ENCODE measurements at places on chromosomes 6 and 20.

DNA sequence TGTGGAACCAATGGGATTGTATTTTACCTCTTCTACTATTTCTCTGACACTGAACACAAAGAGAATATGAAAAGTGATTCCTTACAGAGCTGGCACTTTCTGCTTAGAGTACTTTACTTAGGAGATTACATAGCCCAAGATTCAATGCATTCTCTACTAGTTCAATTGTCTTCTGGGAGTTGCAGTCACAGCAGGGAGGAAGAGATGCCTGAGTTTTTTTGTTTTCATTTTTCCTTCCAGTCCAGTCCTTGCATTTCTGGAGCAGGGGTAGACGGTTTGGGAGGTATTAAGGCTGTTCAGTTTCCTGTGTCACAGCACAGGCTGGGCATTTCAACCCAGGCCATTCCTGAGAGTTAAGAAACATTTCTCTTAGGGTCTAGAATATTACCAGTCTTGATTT lies 42.0 kb upstream of the SLC2A12 start:
- DNase-seq = no peak

GRCh38 chr6:147972448-147972847 lies 370.2 kb upstream of the SASH1 start:
- DNase-seq = no peak

GRCh38 chr6:4291453-4292403 lies 156.4 kb upstream of the ECI2 start:
- no peak for DNase-seq

GRCh38 chr6:26295691-26296555 lies 69.1 kb upstream of the BTN3A2 start:
- no peak for DNase-seq

GRCh38 chr20:10228330-10228729 lies 9.7 kb downstream of the SNAP25 start:
- no peak for DNase-seq

- DNase-seq = no peak
Measured at GRCh38 chr6:43950731-43951062, 176.6 kb downstream of the MRPL14 start.

Measured in stimulated activated CD4-positive, alpha-beta T cell treated with anti-CD3 and anti-CD28 coated beads, TNF-alpha, amount 100 ng/mL, for 1 hour (primary cell).